ENCODE measurements at places on chromosomes 12 and 14. TPM values are rescaled to one million over a fixed set of nuclear protein-coding genes. Genes with fewer than 3 reads are reported as not detected.
A peak's percentile ranks its signal among the peaks of the same experiment; 100 is the strongest.

GRCh38 chr12:10098791-10099190 is at the start of gene CLEC1A:
Gene CLEC1A (minus strand): TSS chr12:10098985. CDS start chr12:10098922, 63 bp downstream.
- no peaks in the 10 kb centered on the region for H3K4me1 ChIP-seq
- peak within 1 kb of the TSS; percentile 27 for H3K27ac ChIP-seq
- no peaks in the 10 kb centered on the region for H3K36me3 ChIP-seq
- no peak within 1 kb of the TSS for H3K4me3 ChIP-seq
- no peak for DNase-seq
- no peaks in the 10 kb centered on the region for H3K27me3 ChIP-seq

GRCh38 chr12:109983432-109984142 is 12.6 kb downstream of the GIT2 start:
- H3K27ac ChIP-seq = no peak overlapping the region
- no peaks in the 10 kb centered on the region for H3K4me1 ChIP-seq
- H3K4me3 ChIP-seq = no peak overlapping the region

The PLD4 gene
- total RNA-seq = not detected

The C12orf42 gene
- total RNA-seq = not detected

DNA sequence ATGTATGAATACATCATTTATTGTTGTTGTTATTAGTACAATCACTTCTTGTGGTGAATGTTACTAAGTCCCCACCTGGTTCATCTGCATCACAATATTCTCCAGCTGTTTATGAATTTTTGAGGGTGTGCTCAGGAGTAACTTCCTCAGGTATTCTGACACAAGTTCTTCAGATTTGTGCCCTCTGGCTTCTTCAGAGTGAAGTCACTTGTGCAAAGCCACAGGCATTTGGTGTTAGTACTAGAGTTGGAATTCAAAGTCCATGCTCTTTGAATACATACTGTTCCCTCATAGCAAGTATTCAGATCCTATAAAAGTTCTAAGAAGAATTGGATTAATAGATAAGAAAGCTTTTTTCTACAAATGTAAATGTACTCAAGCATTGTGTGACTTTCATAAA is 150.3 kb upstream of the AVPR1A start:
- H3K4me3 ChIP-seq = no peak overlapping the region
- DNase-seq = no peak
- H3K4me1 ChIP-seq = no peaks in the 10 kb centered on the region
- peak overlapping the region; percentile 58 for H3K27ac ChIP-seq
- no peaks in the 10 kb centered on the region for H3K27me3 ChIP-seq

GRCh38 chr12:111761099-111761498 is 5.6 kb upstream of the ALDH2 start:
- H3K4me3 ChIP-seq = no peak overlapping the region
- H3K27me3 ChIP-seq = no peaks in the 10 kb centered on the region
- DNase-seq = no peak
- no peak overlapping the region for H3K27ac ChIP-seq

The RNASE7 gene
- not detected for total RNA-seq

- H3K27ac ChIP-seq = no peak overlapping the region
- H3K27me3 ChIP-seq = no peaks in the 10 kb centered on the region
- no peaks in the 10 kb centered on the region for H3K36me3 ChIP-seq
- peaks cover 11% of the 10 kb centered on the region for H3K4me1 ChIP-seq
- no peak overlapping the region for H3K4me3 ChIP-seq
These were observed 23.1 kb downstream of the AEBP2 start for GRCh38 chr12:19462406-19462805.

The RERG gene
- 55.7 TPM for total RNA-seq

DNA sequence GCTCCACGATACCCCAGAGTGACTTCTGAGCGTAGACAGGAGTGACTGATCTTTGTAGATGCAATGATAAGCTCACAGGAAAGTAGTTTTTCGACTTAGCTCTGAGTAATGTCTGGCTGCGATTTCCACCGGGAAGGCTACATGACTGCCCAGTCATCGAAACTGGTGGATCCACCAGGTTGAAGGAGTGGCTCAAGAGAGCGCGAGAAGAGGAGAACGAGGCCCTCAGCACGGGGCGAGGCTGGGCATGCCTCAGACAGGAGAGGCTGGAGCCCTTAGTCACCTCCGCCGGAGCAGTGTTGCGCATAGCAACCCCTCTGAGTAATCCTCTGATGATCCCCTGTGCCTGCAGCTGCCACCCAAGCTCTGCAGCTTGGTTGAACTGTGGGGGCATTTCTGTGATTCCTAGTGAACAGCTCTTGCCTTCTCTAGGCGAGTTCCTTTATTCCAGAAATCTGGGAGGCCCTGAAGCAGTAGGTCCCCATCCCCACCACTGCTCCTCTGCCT is 25.6 kb downstream of the ELK3 start:
- H3K27me3 ChIP-seq = no peaks in the 10 kb centered on the region
- H3K4me3 ChIP-seq = no peak overlapping the region
- H3K36me3 ChIP-seq = no peaks in the 10 kb centered on the region
- H3K27ac ChIP-seq = no peak overlapping the region
- no peak for DNase-seq

GRCh38 chr14:49497725-49498348 is 88.3 kb downstream of the RPS29 start:
- no peak overlapping the region for H3K4me3 ChIP-seq
- H3K4me1 ChIP-seq = no peaks in the 10 kb centered on the region
- DNase-seq = no peak
- no peaks in the 10 kb centered on the region for H3K36me3 ChIP-seq

DNA sequence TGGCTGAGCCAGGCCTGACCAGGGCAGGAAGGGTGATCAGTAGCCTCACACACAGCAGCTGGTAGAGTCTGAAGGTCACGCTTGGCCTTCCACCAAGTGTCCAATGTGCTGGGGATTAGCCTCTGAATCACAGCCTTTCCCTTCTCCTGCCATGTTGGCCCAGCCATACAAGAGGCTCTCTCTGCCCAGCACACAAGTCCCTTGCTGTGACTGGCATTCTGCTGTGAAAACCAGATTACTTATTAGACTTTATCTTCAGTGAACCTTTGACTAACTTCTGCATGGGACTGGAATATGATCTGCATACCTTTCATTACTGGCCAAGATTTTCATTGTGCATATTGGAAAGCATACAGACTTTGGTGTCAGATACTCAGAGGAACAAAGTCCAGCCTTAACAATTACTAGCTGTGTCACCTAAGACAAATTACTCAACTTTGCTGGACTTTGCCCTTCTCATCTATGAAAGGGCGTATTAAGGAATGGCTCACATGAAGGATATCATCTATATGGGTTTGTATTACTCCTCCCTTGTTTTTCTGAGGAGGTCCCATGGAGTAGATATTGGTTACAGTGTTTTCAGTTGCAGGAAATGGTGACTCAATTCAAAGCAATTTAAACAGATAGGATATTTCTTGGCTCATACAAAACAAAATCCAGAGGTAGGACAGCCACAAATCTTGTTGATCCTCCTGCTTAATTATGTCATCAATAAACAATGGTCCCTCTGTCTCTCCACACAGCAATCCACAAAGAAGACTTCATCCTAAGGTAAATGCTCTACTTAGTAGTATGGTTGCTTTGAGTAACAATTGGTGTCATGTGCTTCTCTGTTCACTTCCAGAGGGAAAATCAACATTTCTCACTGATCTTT is 99.6 kb downstream of the DYRK2 start:
- H3K4me1 ChIP-seq = no peaks in the 10 kb centered on the region
- no peak for DNase-seq
- H3K27ac ChIP-seq = no peak overlapping the region

DNA sequence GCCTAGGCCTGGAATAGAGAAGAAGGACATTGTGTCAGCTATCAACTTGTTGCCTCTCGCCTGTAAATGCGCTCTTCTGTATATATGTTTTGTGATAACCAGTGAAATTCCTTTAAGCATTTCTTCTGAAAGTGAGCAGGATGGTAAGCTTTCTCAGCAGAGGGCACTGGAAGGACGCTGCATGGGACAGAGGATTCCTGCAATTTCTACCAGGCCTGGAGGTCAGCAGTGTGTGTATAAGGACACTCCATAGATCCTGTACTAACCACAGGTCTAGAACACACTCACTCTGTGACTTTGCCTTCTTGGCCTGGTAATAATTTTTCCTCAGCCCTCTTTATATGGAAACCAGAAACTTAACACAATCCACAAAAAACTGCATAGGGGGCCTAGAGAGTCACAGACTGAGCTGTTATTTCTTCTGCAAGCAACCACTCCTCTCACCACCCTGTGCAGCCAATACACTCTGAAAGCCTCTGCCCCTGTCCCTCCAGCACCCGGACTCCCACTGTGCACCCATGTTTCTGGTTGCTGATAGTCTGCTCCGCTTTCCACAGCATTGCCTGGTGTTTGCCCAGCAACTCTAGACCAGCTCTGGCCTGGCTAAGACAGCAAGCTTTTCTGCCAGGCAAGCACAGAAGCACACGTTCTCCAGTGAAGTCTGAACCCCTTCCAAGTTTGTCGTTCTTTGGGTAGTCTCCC is 94.0 kb upstream of the RMST start:
- no peaks in the 10 kb centered on the region for H3K4me1 ChIP-seq
- H3K36me3 ChIP-seq = no peaks in the 10 kb centered on the region
- no peaks in the 10 kb centered on the region for H3K27me3 ChIP-seq
- H3K4me3 ChIP-seq = no peak overlapping the region
- no peak for DNase-seq

- H3K27ac ChIP-seq = peak overlapping the region; percentile 79
- H3K4me3 ChIP-seq = no peak overlapping the region
- no peak for DNase-seq
- H3K27me3 ChIP-seq = no peaks in the 10 kb centered on the region
These were observed 14.5 kb upstream of the ACTR6 start for GRCh38 chr12:100186071-100186470.

DNA sequence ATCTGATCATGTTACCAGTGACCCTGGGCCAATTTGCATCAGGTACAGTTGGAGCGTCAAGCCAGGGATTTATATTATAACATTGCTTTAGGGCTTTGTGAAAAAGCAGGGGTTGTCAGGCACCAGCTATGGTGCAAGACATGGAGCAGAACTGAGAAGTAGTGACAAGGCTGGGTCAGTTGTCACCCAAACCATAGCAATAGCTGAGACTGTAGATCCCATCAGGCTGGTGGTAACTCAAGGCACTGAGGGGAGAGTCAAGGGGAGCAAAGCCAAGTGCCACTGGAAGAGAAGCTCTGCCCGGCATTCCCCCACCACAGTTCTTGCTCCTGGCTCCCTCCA is 16.9 kb downstream of the BCL2L14 start:
- no peak overlapping the region for H3K27ac ChIP-seq
- no peak overlapping the region for H3K4me3 ChIP-seq

DNA sequence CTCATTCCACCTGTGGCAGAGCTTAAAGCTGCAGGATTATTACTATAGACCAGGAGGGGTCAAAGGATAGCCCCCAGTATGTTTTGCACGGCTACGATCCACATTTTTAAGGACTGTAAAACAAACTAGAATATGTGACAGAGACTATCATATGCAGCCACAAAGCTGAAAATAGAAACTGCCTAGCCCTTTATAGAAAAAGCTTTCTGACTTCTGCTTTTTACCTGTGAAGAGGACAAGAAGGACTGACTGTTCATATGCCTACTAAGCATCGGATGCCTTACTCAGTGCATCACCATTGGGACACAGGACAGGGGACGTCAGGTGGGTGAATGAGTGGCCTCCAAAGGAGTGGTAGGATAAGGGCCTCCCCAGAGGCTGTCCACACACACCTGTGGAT is 29.8 kb downstream of the SPTB start:
- H3K27me3 ChIP-seq = no peaks in the 10 kb centered on the region
- no peak overlapping the region for H3K27ac ChIP-seq
- H3K36me3 ChIP-seq = no peaks in the 10 kb centered on the region
- no peak for DNase-seq
- no peak overlapping the region for H3K4me3 ChIP-seq

The CLMN gene
- 4.7 TPM for total RNA-seq

DNA sequence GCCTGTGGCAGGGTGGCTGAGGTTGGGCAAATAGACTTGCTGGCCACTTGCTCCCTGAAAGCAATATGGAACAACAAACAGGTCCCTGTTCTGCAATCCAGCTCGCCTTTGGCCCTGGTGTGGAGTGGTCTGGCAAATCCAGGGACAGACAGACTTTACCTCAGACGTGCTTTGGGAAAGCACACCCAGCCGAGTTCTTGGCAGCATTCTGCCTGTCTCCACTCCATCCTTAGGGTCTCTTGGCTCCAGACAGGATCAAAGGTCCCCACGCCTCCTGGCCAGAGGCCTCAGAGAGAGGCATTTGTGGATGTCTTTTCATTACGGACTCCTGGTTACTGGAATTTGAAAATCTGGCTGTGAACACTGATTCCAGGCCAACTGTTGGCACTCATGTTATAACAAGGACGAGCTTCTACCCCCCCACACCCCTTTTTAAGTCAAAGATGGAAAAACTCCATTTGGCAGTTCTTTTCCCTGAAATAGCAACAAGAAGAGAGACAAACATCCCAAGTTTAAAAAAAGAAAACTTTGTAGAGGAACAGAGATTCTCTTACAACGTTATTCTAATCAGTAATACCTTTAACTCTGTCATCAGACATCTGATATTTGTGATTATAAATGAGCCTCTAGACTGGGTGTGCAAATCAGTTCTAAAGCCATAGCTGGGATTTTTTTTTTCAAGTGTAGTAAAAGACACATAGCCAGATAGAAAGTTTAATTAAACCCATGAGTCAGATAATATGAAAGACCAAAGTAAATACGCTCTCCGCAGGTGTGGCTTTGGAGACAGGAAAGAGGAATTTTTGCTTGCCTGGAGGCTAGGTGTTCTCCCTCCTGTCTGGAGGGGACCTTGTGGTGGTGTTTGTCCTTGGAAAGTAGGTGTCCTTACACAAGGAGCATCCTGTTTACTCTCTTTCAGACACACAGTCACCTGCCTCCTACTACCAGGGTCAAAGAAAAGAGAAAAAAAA is 60.7 kb downstream of the GALNT8 start:
- DNase-seq = no peak
- H3K36me3 ChIP-seq = no peaks in the 10 kb centered on the region
- H3K4me1 ChIP-seq = no peaks in the 10 kb centered on the region
- H3K27ac ChIP-seq = peak overlapping the region; percentile 64

DNA sequence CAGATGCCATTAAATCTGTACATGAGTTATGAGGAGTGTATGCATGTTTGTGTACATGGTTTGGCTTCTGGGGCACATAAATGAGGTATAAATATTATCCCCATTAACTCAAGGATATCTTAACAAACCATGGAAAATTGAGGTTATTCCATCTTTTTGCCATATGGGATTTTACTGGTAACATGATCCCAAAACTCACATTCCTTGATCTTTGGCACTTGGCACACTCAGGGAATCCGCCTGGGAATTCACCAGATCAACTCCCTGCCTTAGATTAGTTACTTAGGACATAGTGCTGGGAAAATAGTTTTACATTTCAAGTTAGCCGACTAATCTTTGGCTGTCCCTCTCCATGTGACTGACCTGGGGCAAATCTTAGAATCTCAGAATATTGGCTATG is 16.9 kb downstream of the CDKN1B start:
- H3K4me3 ChIP-seq = no peak overlapping the region
- no peaks in the 10 kb centered on the region for H3K36me3 ChIP-seq
- peaks cover 15% of the 10 kb centered on the region for H3K4me1 ChIP-seq

The MYF6 gene
- not detected for total RNA-seq

The APOF gene
- total RNA-seq = not detected

GRCh38 chr14:61628016-61628725 is 67.1 kb upstream of the HIF1A start:
- no peaks in the 10 kb centered on the region for H3K4me1 ChIP-seq
- DNase-seq = no peak
- H3K4me3 ChIP-seq = no peak overlapping the region
- no peaks in the 10 kb centered on the region for H3K27me3 ChIP-seq
- no peaks in the 10 kb centered on the region for H3K36me3 ChIP-seq

GRCh38 chr14:59890676-59891075 is 20.1 kb upstream of the RTN1 start:
- H3K4me1 ChIP-seq = no peaks in the 10 kb centered on the region
- H3K4me3 ChIP-seq = no peak overlapping the region
- no peaks in the 10 kb centered on the region for H3K27me3 ChIP-seq
- no peaks in the 10 kb centered on the region for H3K36me3 ChIP-seq
- no peak overlapping the region for H3K27ac ChIP-seq
